ENCODE measurements at places on chromosomes 6 and 20. TPM values are rescaled to one million over a fixed set of nuclear protein-coding genes. Genes with fewer than 3 reads are reported as not detected.
A peak's percentile ranks its signal among the peaks of the same experiment; 100 is the strongest.

CALHM6 gene
- total RNA-seq = 23.2 TPM

CCDC170 gene
- total RNA-seq = not detected

QKI gene
- total RNA-seq = 70.9 TPM

C20orf144 gene
- 0.43 TPM for total RNA-seq

RSPH4A gene
- 0.14 TPM for total RNA-seq

SLC17A9 gene
- total RNA-seq = 43.5 TPM

DNA sequence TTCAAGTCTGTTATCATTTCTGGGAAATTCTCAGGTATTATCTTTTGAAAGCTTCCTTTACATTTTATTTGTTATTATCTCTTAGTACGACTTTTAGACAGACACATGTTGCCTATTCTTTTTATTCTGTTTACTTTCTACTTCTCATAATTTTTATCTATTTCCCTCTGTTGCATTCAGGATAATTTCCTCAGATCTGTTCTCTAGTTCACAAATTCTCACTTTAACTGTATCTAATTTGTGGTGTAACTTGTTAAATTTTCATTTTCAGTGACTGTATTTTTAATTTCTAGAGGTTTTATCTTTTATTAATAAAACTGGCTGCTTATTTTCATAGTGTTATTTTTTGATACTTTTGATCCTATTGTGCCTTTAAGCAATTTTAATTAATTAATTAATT, 16.0 kb downstream of the ATRN start:
- no peaks in the 10 kb centered on the region for H3K4me1 ChIP-seq
- H3K27me3 ChIP-seq = no peaks in the 10 kb centered on the region
- H3K4me3 ChIP-seq = no peak overlapping the region
- H3K27ac ChIP-seq = no peak overlapping the region
- no peak for DNase-seq

DNA sequence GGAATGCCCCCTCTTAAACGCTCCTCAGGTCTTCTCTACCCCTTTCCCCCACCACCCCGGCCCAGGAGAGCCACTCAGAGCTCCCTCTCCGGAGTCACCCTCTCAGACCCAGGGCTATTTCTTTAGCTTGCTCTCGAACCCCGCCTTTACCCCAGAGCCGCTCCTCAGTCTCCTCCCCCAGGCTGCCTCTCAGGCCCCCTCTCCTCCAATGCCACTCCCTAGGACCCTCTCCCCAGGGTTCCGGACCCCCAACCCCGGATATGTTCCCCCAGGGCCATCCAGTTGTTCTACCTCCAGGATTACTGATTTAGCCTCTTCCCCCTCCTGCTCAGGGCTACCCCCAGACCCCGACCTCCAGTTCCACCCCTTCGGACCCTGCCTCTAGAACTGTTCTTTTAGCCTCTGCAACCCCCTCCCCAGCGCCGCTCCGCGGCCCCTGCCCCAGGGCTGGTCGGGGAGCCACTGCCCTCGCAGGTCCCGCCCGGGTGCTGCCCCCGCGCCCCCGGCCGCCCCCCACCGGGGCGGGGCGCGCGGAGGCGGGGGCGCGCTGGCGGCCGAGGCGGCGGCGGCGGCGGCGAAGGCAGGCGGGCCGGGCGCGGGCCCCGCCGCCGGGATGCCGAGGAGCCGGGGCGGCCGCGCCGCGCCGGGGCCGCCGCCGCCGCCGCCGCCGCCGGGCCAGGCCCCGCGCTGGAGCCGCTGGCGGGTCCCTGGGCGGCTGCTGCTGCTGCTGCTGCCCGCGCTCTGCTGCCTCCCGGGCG, at the start of gene MMP24:
MMP24 (plus strand) TSS at position 565 of the 758 bp plus-strand sequence; CDS start at position 614, 49 bp downstream.
- H3K27me3 ChIP-seq = peaks cover 49% of the 10 kb centered on the region
- H3K27ac ChIP-seq = no peak within 1 kb of the TSS
- peak within 1 kb of the TSS; percentile 67 for H3K4me3 ChIP-seq
- H3K36me3 ChIP-seq = peaks cover 11% of the 10 kb centered on the region
- peaks cover 9% of the 10 kb centered on the region for H3K4me1 ChIP-seq

- H3K4me1 ChIP-seq = no peaks in the 10 kb centered on the region
- H3K36me3 ChIP-seq = peaks cover 2% of the 10 kb centered on the region
- no peak overlapping the region for H3K4me3 ChIP-seq
- no peak for DNase-seq
- H3K27ac ChIP-seq = no peak overlapping the region
Observed at GRCh38 chr6:166360243-166361076, 18.1 kb upstream of the SFT2D1 start.

DNA sequence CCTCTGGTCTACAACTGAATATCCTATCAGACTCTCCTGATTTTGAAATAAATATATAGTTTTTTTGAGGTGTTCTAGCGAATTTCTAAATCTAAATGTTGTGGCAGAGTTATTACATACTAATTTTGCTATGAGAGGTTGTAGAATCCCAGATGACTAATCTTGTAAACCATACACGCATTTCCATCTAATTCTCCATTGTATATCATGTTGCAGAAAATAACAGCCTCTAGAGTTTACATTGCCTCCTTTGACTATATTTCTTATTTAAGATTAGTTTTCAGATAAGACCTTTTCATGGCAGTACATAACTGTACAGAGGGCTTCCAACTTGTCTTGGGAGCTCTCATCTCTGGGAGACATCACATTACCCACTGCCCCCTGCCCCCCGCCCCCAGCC, 22.9 kb downstream of the PTPN1 start:
- H3K36me3 ChIP-seq = peaks cover 13% of the 10 kb centered on the region
- no peak for DNase-seq
- H3K27ac ChIP-seq = no peak overlapping the region
- H3K4me3 ChIP-seq = no peak overlapping the region

- no peaks in the 10 kb centered on the region for H3K27me3 ChIP-seq
- H3K27ac ChIP-seq = no peak overlapping the region
- no peaks in the 10 kb centered on the region for H3K36me3 ChIP-seq
- DNase-seq = no peak
- H3K4me3 ChIP-seq = no peak overlapping the region
Observed at GRCh38 chr6:77633993-77634715, 18.7 kb upstream of the MEI4 start.

DNA sequence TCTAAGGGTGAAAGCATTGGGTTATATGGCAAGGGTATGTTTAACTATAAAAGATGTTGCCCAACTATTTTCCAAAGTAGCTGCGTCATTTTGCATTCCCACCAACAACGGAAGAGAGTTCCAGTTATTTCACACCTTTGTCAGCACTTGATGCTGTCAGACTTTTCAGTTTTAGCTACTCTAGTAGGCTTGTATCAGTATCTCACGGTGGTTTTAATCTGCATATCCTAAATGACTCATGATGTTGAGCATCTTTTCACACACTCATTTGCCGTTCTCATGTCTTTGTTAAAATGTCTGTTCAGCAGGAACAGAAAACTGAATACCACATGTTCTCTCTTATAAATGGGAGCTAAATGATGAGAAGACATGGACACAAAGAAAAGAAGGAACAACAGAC, 122.3 kb downstream of the RNASET2 start:
- peaks cover 9% of the 10 kb centered on the region for H3K27me3 ChIP-seq
- no peak overlapping the region for H3K4me3 ChIP-seq
- H3K4me1 ChIP-seq = no peaks in the 10 kb centered on the region
- H3K36me3 ChIP-seq = no peaks in the 10 kb centered on the region
- no peak overlapping the region for H3K27ac ChIP-seq
- no peak for DNase-seq

DNA sequence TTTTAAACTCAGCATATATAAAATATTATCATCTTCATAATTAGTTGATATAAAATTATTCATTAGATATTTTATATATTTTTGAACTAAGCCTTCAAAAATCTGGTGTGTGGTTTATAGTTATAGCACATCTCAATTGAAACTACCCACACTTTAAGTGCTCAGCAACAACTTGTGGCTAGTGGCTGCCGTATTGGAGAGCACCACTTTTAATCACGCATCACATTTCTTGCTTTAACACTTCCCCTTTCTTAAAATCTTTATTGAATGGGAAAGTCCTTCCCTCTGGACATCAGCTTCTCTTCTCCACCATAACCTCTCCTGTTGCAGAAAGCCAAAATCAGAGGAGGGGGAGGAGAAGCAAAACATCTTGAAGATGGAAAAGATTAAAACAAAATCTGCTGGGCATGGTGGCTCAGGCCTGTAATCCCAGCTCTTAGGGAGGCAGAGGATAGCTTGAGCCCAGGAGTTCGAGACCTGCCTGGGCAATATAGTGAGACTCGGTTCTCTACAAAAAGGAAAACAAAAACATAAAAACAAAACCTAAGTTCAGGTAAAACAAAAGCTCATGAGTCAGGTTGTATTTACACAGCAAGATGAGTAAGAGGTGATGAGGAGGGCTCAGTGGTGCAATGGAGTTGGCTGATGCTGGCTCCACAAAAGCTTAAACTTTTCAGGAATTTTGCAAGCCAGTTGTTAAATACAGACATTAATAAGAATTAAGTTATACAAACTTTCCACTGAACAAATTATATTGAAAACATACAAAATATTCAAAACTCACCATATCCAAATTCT, 237.0 kb upstream of the SUPT3H start:
- DNase-seq = no peak
- no peaks in the 10 kb centered on the region for H3K4me1 ChIP-seq
- H3K27ac ChIP-seq = no peak overlapping the region
- no peaks in the 10 kb centered on the region for H3K36me3 ChIP-seq

DNA sequence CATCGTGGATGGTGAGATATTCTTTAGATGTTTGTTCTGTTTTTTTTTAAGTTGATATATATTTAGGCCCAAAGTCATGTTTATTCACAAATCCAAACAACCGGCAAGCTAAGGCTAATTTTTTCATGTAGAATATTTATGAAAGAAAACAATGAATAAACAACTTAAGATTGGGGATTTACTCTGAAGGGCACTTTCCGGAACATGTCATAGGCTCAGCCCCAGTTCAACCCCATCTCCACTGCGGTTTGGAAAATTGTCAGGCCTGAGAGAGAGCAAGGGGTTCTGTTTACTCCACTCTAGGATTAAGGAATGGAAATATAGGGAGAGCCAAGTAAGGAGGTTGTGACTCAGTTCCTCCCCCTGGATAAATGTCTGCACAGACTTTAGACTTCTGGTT, 18.3 kb downstream of the RPS6KA2 start:
- H3K36me3 ChIP-seq = no peaks in the 10 kb centered on the region
- H3K27me3 ChIP-seq = no peaks in the 10 kb centered on the region
- no peak overlapping the region for H3K4me3 ChIP-seq
- no peaks in the 10 kb centered on the region for H3K4me1 ChIP-seq
- H3K27ac ChIP-seq = no peak overlapping the region

DNA sequence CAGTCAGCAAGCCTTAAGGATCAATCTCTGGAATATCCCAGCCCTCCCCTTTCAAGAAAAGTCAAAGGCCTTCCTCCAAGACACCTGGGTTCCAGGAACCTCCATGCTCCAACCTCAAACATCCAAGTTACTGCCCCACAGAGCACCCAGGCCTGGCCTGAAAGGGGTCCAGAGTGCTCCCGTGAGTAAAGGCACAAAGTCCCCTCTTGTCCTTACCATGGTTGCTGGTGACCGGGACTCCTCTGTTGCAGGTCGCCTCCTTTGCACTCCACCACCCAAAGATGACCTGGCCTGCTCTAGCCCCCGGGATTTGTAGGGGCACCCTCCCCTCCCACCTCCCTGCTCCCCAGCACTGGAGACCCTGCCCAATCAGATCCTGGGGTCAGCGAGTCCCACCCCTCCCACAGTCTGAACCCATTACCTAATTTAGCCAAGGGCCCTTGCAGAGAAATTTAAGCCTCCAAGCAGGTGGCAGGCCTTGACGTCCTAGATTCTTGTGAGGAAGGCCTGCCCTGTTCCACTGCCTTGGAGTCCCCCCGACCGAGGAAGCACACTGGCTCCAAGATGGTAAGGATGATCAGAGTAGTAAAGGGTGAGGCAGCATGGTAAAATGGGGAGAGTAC, at the start of gene TNNC2:
TNNC2 (minus strand) TSS at position 283 of the 623 bp plus-strand sequence; CDS start at position 219, 64 bp downstream.
- H3K27ac ChIP-seq = no peak within 1 kb of the TSS
- H3K4me1 ChIP-seq = peaks cover 19% of the 10 kb centered on the region
- no peak for DNase-seq
- peaks cover 2% of the 10 kb centered on the region for H3K36me3 ChIP-seq

DNA sequence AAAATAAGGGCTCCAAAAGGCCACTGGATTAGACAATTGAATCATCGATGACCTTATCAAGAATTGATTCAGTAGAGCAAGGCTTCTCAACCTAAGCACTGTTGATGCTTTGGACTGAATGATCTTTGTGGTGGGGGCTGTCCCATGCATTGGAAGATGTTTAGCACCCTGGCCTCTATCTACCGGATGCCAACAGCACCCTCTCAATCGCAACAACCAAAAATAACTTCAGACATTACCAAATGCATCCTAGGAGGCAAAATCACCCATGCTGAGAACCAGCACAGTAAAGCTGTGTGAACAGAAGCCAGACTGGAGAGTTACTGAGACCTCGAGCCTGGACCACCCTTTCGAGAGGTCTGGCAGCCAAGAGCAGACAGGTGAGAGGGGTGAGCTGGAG, 67.5 kb downstream of the TBC1D7 start:
- peaks cover 5% of the 10 kb centered on the region for H3K4me1 ChIP-seq
- H3K27me3 ChIP-seq = peaks cover 2% of the 10 kb centered on the region
- peaks cover 4% of the 10 kb centered on the region for H3K36me3 ChIP-seq
- H3K4me3 ChIP-seq = no peak overlapping the region
- no peak overlapping the region for H3K27ac ChIP-seq
- DNase-seq = no peak

GRCh38 chr6:163230901-163231300, 183.6 kb upstream of the QKI start:
- no peak overlapping the region for H3K4me3 ChIP-seq
- H3K27me3 ChIP-seq = no peaks in the 10 kb centered on the region
- H3K27ac ChIP-seq = no peak overlapping the region
- no peaks in the 10 kb centered on the region for H3K36me3 ChIP-seq
- no peak for DNase-seq
